ENCODE measurements at places on chromosomes 3 and 15.

GRCh38 chr3:9239680-9240079 is 9.8 kb downstream of the SRGAP3 start:
- DNase-seq, result no peak

GRCh38 chr3:15805756-15806266 is 8.0 kb upstream of the ANKRD28 start:
- no peak for DNase-seq

DNA sequence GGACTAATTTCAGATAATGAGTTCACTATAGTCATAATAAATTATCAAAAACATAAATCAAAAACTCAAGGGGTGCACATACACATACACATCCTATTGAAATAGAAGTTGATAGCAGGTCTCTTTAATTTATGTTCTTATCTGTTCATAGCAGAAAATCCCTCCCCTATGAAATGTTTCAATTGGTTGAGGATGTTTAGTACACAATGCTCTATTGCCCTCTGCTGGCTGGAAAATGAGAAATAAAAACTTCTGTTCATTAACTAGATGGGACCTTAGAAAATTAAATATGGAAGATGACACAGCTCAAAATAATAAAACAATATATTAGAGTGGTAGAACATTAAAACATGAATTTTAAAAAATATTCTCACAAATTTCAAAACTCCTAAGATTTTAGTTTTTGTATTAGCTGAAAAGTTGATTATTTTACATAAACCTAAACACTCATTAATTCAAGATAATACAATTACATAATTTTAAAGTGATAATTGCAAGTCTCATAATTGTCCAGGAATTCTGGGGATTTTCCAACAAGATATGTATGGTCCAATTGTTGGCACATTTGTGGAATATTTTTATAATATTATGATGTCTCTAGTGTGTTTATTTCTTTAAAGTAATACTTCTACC is 735.0 kb downstream of the ROBO1 start:
- DNase-seq, result no peak

DNA sequence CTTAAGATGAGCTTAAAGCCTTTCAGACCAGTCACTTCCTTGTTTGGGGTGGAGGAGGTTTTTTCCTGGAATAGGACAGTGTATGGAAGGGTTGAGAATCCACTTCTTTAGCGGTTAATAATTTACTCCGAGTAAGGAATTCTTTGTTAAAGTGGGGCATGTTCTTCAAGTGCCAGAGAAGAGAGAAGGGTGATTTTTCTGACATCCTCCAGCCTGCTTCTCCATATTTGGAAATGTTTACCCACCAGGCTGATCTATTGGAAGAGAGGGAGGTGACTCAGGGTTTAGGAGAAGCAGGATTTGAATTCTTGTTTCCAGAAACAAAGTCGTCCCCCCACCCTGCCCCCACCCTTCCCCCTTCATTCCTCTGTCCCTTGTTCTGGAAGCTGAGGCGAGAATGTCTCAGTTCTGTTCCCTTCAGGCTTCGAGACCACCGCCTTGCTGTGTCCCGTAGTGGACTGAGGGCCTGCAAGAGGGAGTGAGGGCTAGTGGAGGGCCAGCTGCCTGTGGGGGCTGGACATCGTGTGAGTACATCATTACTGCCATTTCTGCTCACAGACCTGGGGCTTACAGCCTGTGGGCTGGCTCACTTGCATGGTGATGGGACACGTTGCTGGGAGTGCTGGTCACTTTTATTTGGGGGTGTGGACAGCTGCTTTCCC is 58.5 kb downstream of the LPP start:
- no peak for DNase-seq

DNA sequence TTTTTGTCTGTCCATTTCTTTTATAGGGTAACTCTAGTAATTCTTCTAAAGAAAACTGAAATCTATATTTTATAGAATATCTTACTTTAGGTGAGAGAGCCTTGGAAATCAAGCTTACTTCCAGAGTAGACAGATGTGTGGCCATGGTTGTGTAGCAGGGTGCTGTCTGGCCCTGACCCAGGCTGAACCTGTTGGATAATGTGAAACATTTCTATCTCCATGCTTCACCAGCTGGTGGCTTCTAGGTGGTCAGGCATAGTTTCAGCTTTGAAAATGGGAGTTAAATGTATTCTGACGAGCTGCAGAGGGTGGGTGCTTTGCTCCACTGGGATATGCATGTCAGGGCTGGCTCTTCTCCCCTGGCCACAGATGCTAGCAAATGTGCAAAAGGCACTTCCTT is 20.8 kb upstream of the NR2C2 start:
- no peak for DNase-seq

DNA sequence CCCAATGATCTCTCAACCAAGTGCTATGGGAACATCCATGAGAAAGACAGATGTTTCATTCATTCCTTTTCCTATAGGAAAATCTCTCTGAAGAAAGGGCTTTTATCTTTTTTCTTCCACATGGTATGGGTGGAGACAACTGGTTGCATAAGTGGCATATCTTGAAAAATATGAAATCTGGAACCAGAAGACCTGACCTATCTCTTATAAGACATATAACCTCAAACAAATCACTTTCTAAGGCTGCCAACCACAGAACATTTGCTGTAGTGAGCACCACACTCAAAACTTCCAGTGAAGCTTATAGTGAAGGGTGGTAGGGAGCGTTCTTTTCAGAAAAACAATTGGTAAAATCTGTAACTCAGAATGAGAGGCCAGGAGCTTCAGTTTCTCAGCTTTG is 58.5 kb downstream of the SHQ1 start:
- DNase-seq, result no peak

GRCh38 chr15:90576711-90577389 is 47.1 kb downstream of the CRTC3 start:
- no peak for DNase-seq

DNA sequence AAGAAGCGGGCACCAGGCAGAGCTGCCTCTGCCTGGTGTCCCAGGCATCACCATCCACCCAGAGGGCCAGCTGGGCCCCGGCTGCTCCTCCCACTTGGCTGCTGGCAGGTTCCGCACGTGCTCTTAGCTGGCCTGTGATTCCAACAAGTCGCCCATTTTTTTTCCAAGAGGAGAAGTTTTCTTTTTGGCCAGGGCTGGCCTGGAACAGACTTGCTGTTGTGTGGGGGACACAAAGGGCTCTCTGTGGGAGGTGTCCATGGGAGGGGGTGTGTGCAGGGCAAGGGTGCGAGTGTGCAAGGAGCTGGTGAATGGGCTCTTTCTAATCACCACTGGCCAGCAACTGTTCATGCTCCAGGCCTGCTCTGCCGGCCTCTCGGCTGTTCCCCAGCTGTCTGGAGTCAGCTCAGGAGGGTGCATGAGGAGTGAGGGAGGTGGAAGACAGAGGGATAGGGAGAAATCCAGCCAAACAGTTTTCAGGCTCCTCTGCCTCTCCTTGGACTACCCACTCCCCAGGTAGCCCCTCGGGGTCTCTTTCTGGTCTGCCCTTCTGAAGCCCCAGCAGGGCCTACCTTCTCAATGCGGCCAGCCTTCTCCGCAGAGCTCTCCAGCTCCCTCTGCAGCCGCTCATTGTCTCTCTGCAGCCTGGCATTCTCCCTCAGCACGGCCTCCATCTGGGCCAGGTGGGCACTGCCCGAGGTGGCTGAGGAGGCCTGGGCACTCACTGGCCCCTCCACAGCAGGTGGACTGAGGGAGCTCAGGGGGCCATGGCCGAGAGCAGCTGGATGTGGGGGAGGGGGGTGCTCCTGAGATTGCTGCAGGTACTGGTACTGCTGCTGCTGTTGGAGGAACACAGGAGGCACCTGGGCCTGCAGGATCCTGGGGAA is 7.1 kb downstream of the AMOTL2 start:
- no peak for DNase-seq

DNA sequence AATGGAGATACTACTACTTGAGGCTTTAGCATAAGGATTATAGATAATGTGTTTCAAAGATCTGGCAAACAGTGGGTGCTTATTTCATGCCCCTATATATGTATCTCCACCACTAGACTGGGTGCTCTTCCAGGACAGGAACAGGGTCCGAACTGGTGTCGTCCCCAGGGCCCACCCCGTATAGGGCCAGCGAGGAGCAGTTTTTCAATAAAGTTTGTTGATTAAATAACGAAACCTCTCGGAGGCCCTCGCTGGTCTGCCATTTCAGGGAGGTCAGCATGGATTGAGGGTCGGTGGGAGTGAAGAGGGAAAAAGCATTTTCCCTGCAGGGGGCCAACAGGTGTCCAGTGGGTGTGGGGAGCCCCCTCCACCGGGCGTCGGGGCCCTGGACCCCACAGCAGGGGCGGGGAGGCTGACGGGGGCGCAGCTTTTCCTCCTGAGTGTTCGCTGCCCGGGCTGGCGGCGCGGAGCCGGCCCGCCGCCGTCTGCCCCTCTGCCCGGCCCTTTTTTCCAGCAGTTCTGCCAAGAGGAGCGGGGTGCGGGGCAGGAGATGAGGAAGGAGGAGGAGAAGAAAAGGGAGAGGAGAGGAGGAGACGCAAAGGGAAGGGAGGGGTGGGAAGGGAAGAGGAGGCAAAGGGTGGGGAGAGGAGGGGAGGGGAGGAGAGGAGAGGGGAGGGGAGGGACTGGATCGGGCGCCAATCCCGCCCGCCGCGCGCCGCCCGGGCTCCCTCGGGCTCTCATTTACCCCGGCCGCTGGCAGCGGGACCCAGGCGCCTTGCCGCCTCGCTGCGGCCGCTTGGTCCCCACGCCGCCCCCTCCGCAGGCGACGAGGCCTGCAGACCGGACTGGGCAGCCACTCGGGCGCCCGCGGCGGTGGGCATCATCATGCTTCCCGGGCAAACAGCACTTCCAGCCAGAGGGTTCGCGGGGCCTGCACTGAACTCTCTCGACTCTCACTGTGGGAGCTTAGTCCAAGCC is 66.3 kb downstream of the ISG20 start:
- DNase-seq, result no peak

DNA sequence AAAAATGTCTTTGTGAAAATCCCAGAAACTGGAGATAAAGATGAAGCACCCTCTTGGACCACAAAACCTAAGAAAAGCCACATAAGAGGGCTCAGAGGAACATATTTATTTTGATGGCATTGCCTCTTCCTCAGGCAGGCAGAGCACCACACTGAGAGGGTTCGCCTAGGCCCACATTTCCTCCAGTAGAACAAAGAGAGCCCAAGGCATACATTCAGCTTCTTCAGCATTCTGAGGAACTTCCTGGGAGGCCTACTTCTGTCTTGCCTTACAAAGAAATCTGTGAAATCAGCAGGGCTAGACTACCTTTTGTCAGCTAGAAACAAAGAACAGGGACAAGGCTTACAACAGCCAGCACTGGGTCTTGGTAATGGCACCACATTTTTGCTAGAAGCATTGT is 1325.3 kb downstream of the SI start:
- DNase-seq, result no peak

GRCh38 chr3:177186306-177186705 is 11.0 kb downstream of the TBL1XR1 start:
- DNase-seq, result no peak

- no peak for DNase-seq
Measured at GRCh38 chr15:43974852-43975251, 148.1 kb downstream of the WDR76 start.

DNA sequence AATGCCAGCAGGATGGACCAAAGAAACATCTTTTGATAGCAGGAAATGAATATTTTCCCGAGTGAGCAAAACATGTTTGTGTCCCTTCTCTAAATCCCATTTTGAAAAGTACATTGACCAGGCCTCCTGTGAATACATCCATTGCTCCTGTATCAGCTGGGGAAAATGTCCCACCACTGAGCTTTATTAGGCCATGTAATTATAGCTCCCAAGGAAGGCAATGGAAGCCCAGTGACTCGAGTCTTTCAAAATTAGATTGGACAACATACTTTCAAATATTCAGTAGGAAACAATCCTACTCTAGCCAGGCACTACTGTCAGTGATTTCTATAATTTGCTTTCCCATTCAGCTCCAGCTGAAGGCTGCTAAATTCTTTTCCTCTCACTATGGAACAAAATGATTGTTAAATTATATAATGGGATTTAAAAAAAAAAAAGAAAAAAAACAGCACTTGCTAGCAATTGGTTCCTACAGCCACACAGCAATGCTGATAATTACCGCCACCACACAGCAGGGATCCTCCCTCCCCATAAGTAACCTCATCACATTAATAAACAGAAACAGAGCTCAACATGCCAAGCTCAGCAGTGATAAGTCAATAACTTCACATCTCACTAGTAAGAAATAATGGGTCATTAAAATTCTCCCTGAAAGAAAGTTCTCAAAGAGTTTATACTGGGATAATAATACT is 172.4 kb upstream of the SLC2A2 start:
- DNase-seq, result no peak

DNA sequence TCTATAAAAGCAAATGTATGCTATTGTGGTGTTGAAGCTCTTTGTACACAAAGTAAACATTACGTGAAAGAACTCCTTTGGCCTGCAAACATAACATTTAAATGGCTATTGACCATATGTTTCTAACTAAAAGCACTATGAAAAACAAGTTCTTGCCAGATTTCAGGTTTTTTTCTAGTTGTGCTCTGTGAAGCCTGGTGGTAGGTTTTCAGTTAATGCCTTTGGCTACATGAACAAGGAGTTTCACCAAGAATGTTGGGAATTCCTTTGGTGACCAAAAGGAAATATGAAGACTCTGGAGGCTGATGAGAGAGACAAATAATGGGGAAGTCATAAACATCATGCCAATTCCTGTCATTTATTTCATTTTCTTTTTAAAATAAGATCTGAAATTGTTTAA is 66.0 kb downstream of the RBMS3 start:
- DNase-seq, result no peak

- DNase-seq, result no peak
Measured at GRCh38 chr15:80061582-80061981, 2.1 kb downstream of the ZFAND6 start.

- no peak for DNase-seq
Measured at GRCh38 chr3:14989943-14990779, 42.8 kb downstream of the NR2C2 start.

DNA sequence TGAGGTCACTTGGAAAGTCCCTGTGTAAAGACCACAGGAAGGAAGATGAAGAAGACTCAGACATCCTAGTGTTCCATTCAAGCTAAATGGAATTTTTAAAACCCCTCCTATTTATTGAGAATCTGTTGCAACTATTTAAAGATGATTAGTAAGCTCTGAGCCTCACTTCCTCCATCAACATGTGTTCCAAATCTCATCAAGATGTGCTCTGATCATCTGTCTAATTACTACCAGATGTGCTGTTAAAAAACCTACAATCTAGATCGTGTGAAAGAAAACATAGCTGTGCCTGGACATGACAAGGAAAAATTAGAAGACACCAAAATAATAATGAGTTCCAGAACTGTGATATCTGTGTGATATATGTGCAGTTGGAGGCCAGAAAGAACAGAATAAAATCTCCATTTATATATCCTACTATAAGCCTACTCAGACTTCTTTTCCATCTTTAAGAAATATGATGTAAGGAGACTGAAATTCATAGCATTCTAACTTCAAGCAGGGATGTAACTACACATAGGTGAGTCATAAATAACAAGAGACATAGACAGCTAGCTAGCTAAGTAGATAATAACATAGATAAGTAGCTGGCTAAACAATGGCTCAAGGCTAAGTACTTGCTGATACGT is 7.8 kb downstream of the XPC start:
- no peak for DNase-seq

DNA sequence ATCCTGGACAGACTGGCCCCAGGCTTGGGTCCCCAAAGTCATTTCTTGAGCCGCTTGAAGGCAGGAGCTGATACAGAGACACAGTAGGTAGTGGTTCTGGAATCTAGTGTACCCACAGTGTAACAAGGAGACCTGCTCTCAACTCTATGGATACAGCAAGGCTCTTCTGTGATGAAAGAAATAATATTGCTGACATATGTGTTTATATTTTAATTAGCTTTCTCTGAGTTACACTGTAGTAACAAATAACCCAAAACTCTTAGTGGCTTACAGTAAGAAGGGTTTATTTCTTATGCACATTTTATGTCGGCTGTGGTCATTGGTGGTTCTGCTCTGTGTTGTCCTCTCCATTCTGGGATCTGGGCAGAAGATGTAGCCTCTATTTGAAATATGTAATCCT is 45.5 kb downstream of the CHST14 start:
- DNase-seq, result no peak

Data from stimulated activated CD8-positive, alpha-beta memory T cell treated with anti-CD3 and anti-CD28 coated beads, Interleukin-7, amount 100 ng/mL, for 24 hours (primary cell).